ENCODE measurements at places on chromosomes 11 and 22.

DNA sequence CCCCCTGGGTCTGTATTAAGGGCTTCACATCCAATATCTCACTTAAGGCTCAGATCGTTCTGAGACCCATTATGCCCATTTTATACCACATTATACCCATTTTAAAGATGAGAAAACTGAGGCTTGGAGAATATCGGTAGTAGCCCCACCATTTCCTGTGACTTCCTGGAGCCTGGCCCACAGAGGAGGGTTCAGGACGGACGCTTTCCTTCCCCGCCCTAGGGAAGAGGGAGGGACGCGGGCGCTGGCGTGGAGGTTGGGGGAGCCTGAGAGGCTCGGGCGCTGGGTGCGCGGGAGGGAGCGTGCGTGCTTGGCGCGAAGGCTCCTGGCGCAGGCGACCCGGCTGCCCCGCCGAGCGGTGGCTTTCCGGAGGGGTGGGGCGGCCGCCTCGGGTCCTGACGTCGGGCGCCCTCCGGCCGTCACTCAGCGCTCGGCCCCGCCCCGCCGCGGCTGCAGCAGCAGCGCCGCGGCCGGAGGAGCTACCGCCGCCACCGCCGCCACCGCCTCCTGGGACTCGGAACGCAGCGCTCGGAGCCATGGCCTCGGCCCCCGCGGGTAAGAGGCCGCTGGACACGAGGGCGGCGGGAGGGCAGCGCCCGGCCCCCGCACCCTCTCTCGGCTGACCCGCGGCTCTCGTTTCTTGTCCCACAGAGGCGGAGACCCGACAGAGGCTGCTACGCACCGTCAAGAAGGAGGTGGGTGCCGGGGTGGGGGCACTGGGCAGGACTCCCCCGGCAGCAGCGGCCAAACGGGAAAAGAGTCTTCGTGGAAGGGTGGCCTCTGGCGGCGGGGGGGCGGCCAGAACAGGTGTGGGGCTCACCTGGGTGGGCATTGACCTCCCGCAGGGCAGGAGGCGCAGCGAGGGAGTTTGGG, at the start of gene SGSM1:
SGSM1 (plus strand) TSS at position 422 of the 873 bp plus-strand sequence; CDS start at position 537, 115 bp downstream.
- peak; percentile 70 for DNase-seq

DNA sequence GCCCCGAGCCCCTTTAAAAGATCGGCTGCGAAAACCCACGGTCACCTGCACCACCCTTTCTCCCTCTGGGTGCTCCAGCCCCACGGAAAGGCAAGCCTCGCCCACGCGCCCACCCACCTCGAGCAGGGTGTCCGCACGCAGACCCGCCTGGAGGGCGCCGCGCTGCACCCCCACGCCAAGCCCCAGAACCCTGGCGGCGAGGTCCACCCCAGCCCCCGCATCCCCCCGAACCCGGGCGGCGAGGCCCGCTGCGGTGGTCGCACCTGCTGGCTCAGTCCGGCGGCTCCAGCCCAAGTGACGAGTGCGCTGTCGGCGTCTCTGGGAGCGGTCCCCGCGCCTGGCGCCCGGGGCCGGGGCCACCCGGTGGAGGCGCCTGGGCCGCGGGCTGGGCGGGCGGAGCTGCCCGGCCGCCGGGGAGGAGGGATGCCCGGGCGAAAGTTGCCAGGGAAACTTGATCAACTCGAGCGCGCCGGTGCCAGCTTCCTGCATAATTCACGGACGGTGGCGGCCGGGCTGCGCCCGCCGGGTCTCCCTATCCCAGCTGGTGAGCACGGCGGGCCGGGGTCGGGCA, 1.1 kb downstream of the SHANK2 start:
- no peak for DNase-seq

GRCh38 chr11:104637662-104638170, 260.5 kb downstream of the CASP12 start:
- no peak for DNase-seq

GRCh38 chr22:38260761-38261681, 11.8 kb downstream of the TMEM184B start:
- no peak for DNase-seq

DNA sequence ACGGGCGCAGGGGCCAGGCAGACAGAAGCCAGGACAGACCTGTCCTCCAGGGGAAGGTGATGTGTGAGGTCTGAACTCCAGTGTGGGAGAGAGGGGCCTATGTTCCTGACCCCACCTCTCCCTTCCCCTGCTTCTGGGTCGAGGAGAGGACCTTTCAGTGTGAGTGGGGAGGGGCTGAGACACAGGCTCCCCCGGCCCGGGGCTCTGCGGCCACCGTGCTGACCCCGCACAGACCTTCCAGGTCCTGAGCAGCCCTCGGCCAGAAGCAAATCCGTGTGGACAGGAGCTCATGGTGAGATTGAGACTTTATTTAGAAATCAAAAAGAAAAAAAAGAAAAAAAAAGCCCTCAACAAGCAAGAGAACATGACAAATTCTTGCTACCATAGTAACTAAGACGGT, 680.5 kb downstream of the BRD1 start:
- no peak for DNase-seq

DNA sequence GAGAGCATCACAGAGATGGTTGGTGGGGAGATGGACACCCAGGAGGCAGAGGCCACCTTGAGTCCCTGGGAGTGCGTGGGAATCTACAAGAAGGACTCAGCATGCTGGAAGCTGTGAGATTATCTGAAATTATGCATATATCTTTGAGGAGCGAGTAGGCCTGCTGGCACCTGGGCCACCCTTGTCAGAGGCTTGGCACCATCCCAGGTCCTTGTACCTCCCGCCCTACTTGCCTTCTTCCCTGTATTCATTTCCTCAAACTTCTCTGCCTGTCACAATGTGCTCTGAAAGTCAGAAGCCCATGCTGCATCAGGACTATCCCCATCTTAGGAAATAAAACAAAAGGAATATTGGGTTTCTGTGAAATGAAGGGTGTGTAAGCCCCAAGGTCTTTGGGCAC, 133.0 kb upstream of the CSNK2A3 start:
- DNase-seq: no peak

DNA sequence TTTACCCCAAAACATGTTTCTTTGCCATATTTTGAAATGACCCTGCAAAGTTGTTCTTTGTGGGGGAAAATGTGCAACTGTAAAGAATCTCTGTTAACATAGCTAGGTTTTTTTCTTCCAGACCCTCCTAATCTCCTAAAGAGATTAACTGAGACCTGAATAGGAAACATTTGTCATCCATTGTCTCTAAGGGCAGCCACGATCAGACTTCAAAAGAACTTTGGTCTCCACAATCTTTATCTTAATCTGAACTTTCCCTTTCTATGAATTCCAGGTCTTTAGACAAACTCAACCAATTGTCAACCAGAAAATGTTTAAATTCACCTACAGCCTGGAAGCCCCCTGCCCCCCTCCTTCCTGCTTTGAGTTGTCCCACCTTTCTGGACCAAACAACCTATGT, 4.6 kb upstream of the LGALS12 start:
- DNase-seq: no peak

Data from stimulated activated CD4-positive, alpha-beta T cell treated with anti-CD3 and anti-CD28 coated beads, Interleukin-1b, Interleukin-23, amount 100 ng/mL, for 24 hours (primary cell).